MM.1S (cell line): ENCODE measurements at places on chromosomes 5 and 9.

DNA sequence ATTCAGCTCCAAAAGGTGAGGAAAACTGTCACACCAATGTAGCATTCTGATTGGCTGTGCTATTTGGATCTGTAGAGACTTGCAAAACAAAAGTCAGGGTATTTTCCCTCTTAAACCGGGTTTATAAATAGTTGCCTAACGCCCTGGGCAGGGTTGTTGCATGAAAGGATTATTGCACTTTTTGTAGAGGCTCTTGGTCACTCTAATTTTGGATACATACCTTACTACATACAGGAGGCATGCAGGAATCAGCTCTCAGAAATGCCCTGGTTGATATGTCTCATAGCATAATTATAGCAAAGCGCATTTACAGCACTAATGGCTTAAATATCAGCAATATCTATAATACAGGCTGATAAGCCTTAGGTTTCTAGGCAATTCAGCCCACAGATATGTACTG is 200.0 kb upstream of the GDNF start:
- no peaks in the 10 kb centered on the region for H3K36me3 ChIP-seq
- no peak overlapping the region for H3K27ac ChIP-seq

GRCh38 chr5:33072296-33072695 is 361.2 kb downstream of the NPR3 start:
- H3K4me3 ChIP-seq: no peak overlapping the region
- H3K27ac ChIP-seq: no peak overlapping the region
- no peaks in the 10 kb centered on the region for H3K4me1 ChIP-seq
- H3K36me3 ChIP-seq: no peaks in the 10 kb centered on the region
- no peak for DNase-seq

DNA sequence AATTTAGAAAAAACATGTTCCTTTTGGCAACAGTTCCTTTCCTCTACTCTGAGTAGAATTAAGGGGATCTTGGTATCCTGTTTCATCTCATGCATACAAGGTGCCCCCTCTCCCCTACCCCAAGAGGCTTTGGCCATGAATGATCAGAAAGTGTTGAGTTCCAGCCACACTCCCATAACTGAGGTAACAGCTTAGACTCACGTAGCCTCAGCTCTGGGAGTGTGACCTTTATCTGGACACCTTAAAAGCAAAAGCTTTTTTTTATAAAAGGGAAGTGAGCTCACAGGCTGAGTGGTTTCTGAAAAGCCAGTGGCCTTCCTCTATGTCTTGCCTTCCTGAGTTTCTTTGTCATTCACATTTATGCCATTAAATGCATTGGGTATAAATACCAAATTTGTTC is 900 bp upstream of the HAVCR2 start:
- no peaks in the 10 kb centered on the region for H3K27me3 ChIP-seq
- peak; percentile 65 for DNase-seq
- peaks cover 16% of the 10 kb centered on the region for H3K4me1 ChIP-seq
- H3K36me3 ChIP-seq: no peaks in the 10 kb centered on the region
- H3K4me3 ChIP-seq: no peak overlapping the region

DNA sequence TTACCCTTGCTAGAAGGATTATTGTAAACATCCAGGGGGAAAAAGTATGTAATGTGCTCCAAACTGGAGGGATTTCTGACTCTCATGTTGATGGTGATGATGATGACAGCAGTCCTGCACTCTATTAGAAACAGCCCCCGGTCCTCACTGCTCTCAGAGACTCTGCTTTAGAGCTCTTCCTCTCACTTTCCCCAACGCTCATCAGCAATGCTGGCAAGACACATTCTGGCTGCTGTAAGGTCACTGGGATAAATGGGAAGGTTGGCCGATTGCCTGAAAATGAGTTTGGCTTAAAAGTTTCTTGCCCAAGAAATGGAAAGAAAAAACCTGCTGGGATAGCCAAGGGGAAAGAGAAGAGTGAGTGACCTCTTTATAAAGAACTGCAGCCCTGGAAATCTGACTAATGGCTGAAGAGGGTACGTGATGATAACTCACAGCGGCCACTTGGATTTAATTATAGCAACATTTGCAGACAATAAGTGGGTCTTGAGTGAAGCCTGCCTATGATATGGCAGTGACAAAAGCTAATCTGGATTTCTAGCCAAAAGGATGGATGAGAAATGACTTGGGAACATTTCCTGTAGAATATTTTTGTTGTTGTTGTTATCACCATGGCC is 235.8 kb downstream of the TMEM38B start:
- H3K36me3 ChIP-seq: no peaks in the 10 kb centered on the region
- no peak overlapping the region for H3K4me3 ChIP-seq
- H3K4me1 ChIP-seq: no peaks in the 10 kb centered on the region

- no peaks in the 10 kb centered on the region for H3K36me3 ChIP-seq
- DNase-seq: no peak
- no peaks in the 10 kb centered on the region for H3K27me3 ChIP-seq
- H3K4me1 ChIP-seq: no peaks in the 10 kb centered on the region
- no peak overlapping the region for H3K4me3 ChIP-seq
- H3K27ac ChIP-seq: no peak overlapping the region
Observed at GRCh38 chr5:312845-313244, 8.7 kb upstream of the AHRR start.

GRCh38 chr9:135127718-135128670 is 40.5 kb downstream of the OLFM1 start:
- H3K4me1 ChIP-seq: no peaks in the 10 kb centered on the region
- H3K27me3 ChIP-seq: peaks cover 87% of the 10 kb centered on the region
- H3K36me3 ChIP-seq: no peaks in the 10 kb centered on the region
- no peak overlapping the region for H3K27ac ChIP-seq
- DNase-seq: no peak

GRCh38 chr5:53311681-53312080 is 168.7 kb upstream of the FST start:
- no peaks in the 10 kb centered on the region for H3K4me1 ChIP-seq
- no peaks in the 10 kb centered on the region for H3K27me3 ChIP-seq
- H3K4me3 ChIP-seq: no peak overlapping the region
- no peak overlapping the region for H3K27ac ChIP-seq
- H3K36me3 ChIP-seq: no peaks in the 10 kb centered on the region

- H3K4me1 ChIP-seq: peaks cover 14% of the 10 kb centered on the region
- H3K36me3 ChIP-seq: no peaks in the 10 kb centered on the region
- H3K4me3 ChIP-seq: no peak overlapping the region
- no peak overlapping the region for H3K27ac ChIP-seq
- no peaks in the 10 kb centered on the region for H3K27me3 ChIP-seq
Observed at GRCh38 chr5:145980718-145981117, 44.3 kb downstream of the SH3RF2 start.

- H3K27me3 ChIP-seq: no peaks in the 10 kb centered on the region
- no peak overlapping the region for H3K27ac ChIP-seq
- H3K36me3 ChIP-seq: no peaks in the 10 kb centered on the region
- no peaks in the 10 kb centered on the region for H3K4me1 ChIP-seq
Observed at GRCh38 chr9:108142504-108143201, 653.1 kb upstream of the KLF4 start.

DNA sequence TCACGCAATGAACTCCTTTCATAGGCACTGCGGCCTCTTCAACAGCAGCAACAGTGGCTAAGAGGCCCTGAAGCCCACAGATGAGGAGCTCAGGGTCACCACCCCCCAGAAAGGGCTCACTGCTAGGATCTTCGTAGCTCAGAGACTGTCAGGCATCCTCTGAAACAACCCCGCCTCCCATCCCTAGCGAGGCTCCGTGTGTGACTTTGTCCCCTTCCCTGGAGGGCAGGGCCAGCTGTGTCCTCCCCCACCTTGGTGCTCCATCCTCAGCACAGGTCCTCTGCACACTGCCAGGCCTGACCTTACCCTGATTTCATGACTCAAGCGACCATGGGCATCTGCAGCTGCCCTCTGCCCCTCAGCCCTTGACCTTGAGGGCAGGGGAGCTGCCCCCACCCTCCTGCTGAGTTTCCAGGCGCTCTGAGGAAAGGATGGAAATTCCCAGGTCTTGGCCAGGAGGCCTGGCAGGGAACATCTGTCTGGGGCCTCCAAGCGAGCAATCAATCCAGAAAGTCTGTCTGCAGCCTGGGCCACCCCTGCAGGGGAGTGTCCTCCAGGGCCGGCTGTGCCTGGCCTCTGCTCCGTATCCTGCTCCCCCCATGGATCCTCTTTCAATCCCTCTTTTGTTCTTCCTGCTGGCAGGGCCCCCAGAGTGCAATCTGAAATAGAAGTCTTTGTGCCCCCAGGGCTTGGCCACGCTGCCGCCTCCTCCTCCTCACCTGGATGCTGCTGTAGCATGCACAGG is 6.8 kb upstream of the IRX4 start:
- H3K27ac ChIP-seq: no peak overlapping the region
- DNase-seq: no peak
- H3K36me3 ChIP-seq: no peaks in the 10 kb centered on the region
- no peak overlapping the region for H3K4me3 ChIP-seq
- peaks cover 22% of the 10 kb centered on the region for H3K27me3 ChIP-seq

GRCh38 chr5:20572614-20573013 is 584.6 kb upstream of the CDH18 start:
- H3K36me3 ChIP-seq: no peaks in the 10 kb centered on the region
- no peaks in the 10 kb centered on the region for H3K4me1 ChIP-seq
- no peak overlapping the region for H3K4me3 ChIP-seq
- no peak overlapping the region for H3K27ac ChIP-seq
- H3K27me3 ChIP-seq: no peaks in the 10 kb centered on the region

DNA sequence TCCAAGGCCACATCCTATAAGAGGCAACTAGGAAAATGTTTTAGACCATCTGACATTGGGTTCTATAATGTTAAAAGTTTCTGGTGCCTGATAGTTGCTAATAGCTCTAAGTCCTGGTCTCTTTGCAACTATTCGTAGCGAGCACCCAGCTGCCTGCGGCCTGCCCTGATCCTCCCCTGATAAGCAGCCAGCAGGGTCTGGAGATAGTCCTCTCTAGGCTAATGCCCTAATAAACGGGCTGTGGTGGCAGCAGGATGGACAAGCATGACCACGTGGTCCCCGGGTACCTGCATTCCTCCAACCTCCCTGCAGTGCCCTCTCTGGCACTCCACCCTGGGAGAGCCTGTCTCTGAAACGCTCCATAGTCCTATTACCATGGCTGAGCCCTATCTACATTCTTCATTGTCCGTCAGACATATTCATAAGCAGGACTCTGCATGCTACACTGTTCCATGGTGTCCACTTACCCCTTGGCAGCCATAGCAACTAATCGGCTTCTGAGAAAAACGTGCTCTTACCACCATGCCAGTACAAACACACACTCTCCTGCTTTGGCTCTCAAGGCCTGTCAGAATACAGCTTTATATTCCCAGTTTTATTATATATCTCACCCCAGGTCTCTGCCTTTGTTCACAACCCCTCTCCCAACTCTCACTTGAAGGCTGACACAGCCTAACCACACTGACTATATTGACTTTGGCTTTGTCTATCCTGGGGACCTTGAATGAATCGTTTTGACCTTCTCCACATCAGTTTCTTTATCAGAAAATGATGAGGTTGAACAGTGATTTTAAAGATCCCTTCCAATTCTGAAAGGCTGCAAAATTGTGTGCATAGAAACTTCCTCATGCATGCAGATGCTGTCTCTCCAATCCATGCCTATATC is 49.9 kb upstream of the DAPK1 start:
- no peak for DNase-seq
- H3K27me3 ChIP-seq: no peaks in the 10 kb centered on the region
- H3K36me3 ChIP-seq: no peaks in the 10 kb centered on the region
- H3K4me3 ChIP-seq: no peak overlapping the region
- H3K4me1 ChIP-seq: no peaks in the 10 kb centered on the region
- H3K27ac ChIP-seq: no peak overlapping the region

DNA sequence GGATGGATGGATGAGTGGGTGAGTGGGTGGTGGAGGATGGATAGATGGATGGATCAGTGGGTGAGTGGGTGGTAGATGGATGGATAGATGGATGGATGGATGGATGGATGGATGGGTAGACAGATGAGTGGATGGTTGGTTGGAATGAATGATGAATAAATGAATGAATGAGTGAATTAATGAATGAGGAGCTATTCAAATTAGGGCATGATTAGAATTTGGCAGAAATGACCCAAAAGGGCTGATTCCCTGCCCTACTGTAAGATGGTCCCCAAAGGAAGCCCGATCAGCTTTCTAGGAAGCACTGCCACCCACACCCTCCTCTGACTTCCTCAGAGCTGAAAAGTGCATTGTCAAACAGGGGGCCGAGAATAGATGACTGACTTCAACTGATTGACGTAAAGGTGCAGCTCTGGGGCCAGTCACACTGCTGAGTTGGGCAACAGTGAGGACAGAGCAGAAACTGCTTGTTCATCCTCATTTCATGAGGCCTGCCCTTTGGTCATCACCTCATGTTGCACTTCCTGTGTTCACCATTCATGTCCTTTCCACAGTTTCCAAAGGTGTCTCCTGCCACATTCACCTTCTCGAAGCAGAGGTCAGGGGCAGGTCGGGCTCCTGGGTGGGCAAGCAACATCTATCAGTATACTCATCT is 34.3 kb downstream of the NIPAL4 start:
- H3K4me3 ChIP-seq: no peak overlapping the region
- H3K27ac ChIP-seq: no peak overlapping the region
- H3K4me1 ChIP-seq: no peaks in the 10 kb centered on the region
- H3K27me3 ChIP-seq: no peaks in the 10 kb centered on the region
- no peaks in the 10 kb centered on the region for H3K36me3 ChIP-seq
- DNase-seq: no peak

DNA sequence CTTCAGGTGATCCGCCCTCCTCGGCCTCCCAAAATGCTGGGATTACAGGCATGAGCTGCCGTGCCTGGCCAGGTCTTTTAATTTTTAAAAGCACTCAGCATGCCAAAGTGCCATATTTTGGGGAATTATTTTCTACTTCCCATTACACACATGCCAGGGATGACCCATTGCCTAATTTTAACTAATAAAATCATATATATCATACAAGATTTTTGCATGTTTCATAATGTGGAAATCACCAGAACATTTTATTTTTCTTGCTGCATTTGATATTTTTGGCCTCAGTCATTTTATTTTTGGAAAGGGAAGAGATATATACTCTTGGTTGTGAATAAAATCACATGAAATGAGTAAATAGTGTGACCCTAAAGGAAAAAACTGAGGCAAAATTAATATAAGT is 45.3 kb upstream of the TENT2 start:
- no peak for DNase-seq
- H3K4me1 ChIP-seq: 0 out of 2 replicates have a peak, but pooled peaks cover 2% of the 10 kb centered on the region
- no peak overlapping the region for H3K4me3 ChIP-seq
- H3K27ac ChIP-seq: no peak overlapping the region
- H3K27me3 ChIP-seq: no peaks in the 10 kb centered on the region

GRCh38 chr5:591746-592145 is 20.4 kb upstream of the CEP72 start:
- 0 out of 2 replicates have a peak overlapping the region, but pooled peaks have one; percentile 23 for H3K4me3 ChIP-seq
- H3K27ac ChIP-seq: peak overlapping the region; percentile 86
- H3K36me3 ChIP-seq: no peaks in the 10 kb centered on the region
- H3K27me3 ChIP-seq: no peaks in the 10 kb centered on the region
- peak; percentile 16 for DNase-seq

GRCh38 chr9:106864373-106865143 is 1.6 kb downstream of the ZNF462 start:
- no peaks in the 10 kb centered on the region; the same call in 1 of the 2 replicates for H3K27me3 ChIP-seq
- no peak for DNase-seq
- peak overlapping the region; percentile 76 for H3K4me3 ChIP-seq
- H3K4me1 ChIP-seq: no peaks in the 10 kb centered on the region

DNA sequence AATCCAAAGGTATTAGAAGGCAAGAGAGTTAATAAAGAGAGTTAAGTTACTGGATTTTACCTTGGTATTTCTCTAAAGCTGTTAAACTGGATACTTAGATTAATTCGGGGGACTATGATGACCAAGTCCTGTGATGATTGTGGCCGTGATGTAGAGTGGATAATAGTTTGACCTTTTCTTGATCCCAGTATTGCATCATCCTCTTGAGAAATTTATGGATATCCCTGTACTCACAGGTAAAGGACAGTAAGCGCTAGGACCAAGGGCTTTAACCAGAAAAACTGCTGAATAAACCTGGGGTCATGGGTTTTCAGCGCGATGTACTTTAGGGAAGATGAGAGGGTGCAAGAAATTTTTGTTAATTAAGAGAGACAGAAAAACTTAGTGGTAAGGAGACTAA is 8.3 kb downstream of the OR13C8 start:
- no peak for DNase-seq
- H3K4me3 ChIP-seq: no peak overlapping the region
- no peaks in the 10 kb centered on the region for H3K36me3 ChIP-seq
- no peak overlapping the region for H3K27ac ChIP-seq
- no peaks in the 10 kb centered on the region for H3K4me1 ChIP-seq
